Osteocyte (in vitro differentiated cells): ENCODE measurements at places on chromosomes 12 and 14. TPM values are rescaled to one million over a fixed set of nuclear protein-coding genes. Genes with fewer than 3 reads are reported as not detected.

GRCh38 chr12:6363330-6364043 lies 11.9 kb downstream of the SCNN1A start:
- no peak for DNase-seq

Gene FGF6
- not detected in 2 replicates for total RNA-seq

DNA sequence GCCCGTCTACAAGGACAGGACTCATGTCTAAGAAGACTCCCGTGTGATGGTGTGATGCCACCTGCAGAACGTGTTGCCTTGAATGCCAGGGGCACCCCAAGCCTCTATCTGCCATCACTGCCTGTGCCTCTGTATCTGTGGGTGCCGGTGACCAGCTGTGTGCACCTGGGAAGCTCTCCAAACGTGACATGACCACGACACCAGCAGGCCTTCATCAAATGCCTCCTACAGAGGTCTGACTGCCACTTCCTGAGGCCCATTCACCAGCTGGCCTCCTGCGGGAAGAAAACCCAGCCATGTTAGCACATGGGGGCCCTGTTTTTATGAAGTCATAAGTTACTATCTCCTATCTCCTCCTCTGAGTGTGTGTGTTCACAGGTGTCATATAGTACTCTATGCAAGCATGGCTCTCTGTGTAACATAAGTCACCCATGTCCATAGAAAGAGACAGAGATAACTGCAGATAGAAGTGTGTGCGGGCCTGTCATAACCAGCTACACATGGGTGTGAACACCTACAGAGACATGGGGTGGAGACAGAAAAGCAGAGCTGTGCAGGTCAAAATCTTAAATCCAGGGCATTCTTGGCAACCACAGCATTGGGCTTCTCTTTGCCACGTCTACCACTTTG lies 18.3 kb upstream of the SERPINA4 start:
- peak; percentile 78 for DNase-seq

Gene SPX
- total RNA-seq, result 9.4 and 11.6 TPM in 2 replicates

Gene TMEM233
- total RNA-seq, result not detected in 2 replicates

Gene NEUROD4
- not detected in 2 replicates for total RNA-seq

Gene AMN1
- total RNA-seq, result 5.3 and 8.5 TPM in 2 replicates

DNA sequence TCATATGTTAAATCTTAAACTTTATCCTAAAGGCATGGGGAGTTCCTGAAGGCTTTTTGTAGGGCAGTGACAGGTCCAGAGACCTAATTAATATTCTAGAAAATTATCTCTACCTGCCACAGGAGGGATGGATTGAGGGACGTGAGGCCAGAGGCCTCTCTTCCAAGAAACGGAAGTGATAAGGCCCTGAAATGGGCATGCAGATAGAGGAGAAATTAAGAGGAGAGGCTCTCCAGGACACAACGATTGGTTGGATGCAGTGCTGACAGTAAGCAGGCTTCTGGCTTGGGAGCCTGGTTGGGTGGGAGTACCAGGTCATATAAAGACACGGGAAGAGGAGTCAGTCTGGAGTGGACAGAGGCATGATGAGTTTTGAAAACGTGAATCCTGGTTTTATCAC lies 3.1 kb upstream of the BORCS5 start:
- no peak for DNase-seq

DNA sequence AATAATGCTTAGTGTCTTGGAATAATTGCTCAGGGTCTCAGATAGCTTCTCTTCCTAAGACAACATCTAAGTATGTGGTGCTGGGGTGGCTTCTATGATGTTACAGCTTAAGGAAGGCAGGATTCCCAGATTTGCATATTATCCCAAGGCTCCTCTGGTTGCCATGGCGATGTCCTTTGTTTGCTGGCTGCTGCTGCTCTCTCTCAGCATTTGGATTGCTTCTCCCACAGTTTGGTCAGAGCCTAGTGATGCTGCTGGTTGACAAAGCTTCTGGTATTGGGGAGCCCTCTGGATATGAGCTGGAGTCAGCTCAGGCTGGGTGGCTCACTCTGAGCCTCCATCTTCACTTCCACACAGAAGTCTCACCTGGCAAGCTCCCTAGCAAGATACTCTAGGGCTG lies 56.4 kb upstream of the FBXO33 start:
- no peak for DNase-seq

DNA sequence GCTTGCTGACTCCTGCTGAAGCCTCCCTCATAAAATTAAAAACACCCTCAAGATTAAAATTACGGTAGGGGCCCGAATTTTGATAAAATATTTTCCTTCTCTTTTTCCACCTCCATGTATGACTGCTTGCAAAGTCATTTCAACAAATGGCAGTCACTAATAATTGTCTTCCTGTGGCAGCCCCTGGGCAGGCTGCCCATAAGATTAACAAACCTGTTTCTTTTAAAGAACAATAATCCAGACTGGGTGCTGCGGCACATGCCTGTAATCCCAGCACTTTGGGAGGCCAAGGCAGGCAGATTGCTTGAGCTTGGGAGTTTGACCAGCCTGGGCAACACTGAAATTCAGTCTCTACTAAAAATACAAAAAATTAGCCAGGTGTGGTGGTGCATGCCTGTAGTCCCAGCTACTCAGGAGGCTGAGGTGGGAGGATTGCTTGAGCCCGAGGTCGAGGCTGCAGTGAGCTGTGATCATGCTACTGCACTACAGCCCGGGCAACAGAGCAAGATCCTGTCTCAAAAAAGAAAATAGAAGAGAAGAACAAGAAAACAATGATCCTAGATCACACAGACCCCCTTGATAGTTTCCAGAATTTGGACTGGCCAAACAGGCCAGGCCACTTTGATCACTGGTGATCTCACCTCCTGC lies 8.7 kb downstream of the SAV1 start:
- no peak for DNase-seq

Gene SLC10A1
- total RNA-seq, result not detected in 2 replicates

- no peak for DNase-seq
These were observed 9.8 kb upstream of the FERMT2 start for GRCh38 chr14:52960627-52961026.

Gene KCNMB4
- 1.1 and 1.5 TPM in 2 replicates for total RNA-seq

Gene RFX4
- total RNA-seq, result not detected in 2 replicates

Gene CLEC6A
- total RNA-seq, result not detected in 2 replicates

Gene ZBTB42
- total RNA-seq, result 2.7 and 3.1 TPM in 2 replicates

Gene NELL2
- total RNA-seq, result not detected in 2 replicates

- DNase-seq, result no peak
These were observed 98.1 kb upstream of the FGD4 start for GRCh38 chr12:32301216-32301615.

DNA sequence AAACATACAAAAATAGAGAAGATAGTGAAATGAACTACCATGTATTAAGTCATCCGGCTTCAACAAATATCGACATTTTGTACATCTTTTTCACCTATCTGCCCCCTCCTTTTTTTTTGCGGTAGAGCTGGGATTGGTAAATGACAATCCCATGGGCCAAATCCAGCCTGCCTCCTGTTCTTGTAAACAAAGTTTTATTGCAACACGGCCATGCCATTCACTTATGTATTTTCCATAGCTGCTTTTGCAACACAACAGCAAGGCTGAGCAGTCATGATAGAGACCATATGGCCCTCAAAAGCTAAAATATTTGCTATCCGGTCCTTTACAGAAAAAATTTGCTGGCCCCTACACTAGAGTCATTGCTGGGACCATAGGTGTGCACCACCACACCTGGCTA lies 58.1 kb upstream of the PLEKHG3 start:
- no peak for DNase-seq

DNA sequence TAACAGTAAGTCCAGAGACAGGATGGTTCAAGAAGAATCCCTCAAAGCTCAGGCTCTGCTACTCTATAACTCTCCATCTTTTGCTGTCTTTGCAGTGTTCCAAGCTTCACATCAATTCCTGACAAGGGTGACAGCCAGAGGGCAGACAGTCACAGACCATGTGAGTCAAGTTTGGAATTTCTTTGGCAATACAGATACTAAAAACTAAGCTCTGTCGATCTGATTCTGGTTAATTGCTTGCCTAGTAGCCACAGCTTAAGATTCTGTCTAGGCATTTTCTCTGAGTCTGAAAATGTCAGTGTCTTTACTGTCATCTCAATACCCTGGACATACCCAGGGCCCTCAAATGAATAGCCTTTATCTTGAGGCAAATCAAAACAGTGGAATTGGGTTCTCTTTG lies 153.7 kb downstream of the CEP128 start:
- no peak for DNase-seq
